ENCODE measurements at places on chromosomes 7 and 10.

- no peak for DNase-seq
Observed at GRCh38 chr10:58755677-58756076, 243.0 kb downstream of the BICC1 start.

- no peak for DNase-seq
Observed at GRCh38 chr10:58400609-58401008, 15.4 kb downstream of the TFAM start.

- DNase-seq = no peak
Observed at GRCh38 chr10:84173501-84173929, at the start of gene GPR15LG. TSS of gene GPR15LG (plus strand) at chr10:84173801. CDS start at chr10:84173852, 51 bp downstream.

GRCh38 chr10:121556918-121557573, 41.2 kb downstream of the FGFR2 start:
- no peak for DNase-seq

GRCh38 chr7:26419198-26419597, 127.5 kb downstream of the SNX10 start:
- no peak for DNase-seq

DNA sequence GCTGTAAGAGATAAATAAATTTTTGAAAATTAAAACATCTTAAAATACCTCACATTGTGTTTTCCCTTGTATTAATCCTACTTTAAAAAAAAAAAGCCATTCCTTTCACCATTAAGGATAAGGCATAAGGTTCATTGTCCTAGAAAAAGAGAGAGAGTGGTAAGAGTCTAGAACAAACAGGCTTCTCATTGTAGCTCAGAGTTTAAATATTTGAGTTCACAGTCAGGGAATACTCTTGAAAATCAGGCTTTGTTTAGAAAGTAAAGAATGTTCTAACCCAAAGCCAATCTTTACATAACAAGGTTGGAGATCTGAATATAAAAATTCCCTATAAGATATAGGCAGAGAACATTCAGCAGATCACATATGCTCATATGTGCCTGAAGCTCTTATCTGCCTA, 40.2 kb upstream of the TES start:
- DNase-seq = no peak

GRCh38 chr10:117541909-117542705, 439 bp upstream of the EMX2 start:
- no peak for DNase-seq

DNA sequence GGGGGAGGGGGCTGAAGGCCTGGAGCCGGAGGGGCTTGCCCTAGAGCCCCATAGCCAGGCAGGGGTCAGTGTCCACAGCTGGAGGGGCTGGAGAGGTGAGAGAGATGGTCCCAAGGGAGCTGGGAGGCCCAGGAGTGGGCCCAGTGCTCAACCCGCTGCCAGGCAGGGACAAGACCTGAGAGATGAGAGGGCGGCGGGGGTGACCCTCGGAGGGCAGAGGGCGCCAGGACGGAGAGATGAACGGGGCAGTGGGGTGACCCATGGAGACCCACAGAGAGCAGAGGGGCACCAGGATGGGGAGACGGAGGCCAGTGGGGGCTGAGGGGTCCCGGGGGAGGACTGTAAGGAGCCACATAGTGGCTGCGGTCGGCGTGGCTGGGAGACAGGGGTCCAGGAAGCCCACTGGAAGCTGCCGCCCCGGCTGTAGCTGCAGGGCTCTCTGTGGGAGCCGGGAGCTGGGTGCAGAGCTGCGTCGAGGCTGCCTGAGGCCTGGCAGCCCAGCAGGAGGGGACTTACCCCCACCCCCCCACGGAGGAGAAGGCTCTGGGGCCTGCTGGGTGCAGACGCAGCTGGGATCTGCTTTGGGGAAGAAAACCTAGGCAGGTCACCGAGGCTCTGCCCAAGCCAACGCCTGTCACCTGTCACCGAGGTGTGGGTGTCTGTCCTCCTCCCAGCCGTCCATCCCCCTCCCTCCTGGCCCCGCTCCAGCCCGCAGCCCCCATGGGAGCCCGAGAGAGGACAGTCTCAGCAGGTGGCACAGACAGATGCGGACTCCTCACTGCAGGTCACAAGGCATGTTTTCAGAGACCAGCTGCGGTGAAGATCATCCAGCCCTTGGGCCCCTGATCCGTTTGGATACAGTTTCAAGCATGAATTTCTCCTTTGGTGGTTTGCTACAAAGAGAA, 25.1 kb downstream of the PWWP2B start:
- DNase-seq = peak; percentile 52

- no peak for DNase-seq
Observed at GRCh38 chr7:32293833-32294232, 196.3 kb downstream of the LSM5 start.

DNA sequence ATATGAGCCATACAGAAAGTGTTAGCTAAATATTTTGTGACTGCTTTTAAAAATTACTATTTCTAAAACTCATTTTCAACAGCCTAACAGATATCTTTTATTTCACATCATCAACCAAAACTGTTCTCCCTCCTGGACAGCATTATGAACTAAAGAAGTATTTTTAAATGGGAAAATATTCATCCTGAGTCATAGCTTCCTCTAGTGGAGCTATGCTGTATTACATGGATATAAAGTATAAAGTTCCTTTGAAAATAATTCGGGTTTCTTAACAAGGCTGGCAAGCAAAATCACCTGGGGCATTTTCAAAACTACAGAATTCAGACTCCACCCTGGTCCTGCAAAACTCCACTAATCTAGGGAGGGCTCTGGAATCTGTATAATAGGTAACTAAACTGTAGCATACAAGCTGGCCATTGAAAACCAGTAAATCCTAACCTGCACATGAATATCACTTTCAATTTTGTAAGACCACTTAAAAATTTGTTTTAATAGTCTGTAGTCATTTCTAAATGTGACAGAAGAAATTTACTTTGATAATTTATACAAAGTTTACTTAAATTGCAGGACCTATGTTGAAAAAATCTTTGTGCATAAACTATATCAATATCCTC, 53.5 kb downstream of the SCIN start:
- DNase-seq = peak; percentile 72

DNA sequence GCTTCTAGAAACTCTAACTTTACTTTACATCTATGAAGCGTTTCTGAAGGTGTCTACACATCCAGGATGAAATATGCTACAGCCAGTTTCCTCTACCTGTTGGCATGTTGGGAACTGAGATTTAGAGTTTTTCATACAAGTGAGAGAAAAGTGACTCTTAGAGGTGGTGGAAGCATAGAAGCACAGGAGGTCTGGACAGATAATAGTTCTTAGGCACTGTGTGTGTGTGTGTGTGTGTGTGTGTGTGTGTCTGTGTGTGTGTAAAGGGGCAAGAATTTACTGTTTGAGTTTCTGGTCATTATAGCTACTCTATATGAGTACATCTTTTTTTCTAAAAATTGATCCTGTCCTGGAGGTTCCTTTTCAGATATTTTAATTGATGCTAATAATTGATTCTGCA, 110.7 kb upstream of the MTPN start:
- DNase-seq = no peak

DNA sequence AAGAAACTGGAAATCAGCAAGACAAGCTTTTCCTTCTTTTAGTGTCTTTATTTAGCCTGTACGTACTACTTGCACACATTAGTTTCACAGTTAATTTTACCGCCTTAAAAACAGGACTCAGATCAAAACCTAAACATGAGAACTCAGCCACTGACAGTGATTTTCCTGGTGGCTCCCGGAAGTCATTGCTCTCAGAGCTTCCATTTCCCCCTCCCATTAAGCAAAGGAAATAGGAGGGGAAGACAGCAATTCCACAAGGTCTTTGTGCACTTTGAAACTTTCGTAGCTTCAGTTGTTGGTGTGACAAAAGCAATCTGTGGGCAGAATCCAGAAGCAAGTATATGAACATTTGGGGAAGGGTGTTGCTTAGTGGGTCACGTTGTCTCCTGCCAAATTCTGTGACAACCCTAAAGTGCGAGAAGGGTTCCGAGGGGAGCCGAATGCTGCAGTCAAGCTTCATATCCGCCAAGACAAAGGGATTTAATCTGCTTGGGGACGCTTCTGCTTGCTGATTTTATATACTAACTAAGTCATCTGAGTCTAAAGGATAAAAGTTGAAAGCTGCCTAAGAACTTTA, 30.4 kb downstream of the FAM53B start:
- no peak for DNase-seq

DNA sequence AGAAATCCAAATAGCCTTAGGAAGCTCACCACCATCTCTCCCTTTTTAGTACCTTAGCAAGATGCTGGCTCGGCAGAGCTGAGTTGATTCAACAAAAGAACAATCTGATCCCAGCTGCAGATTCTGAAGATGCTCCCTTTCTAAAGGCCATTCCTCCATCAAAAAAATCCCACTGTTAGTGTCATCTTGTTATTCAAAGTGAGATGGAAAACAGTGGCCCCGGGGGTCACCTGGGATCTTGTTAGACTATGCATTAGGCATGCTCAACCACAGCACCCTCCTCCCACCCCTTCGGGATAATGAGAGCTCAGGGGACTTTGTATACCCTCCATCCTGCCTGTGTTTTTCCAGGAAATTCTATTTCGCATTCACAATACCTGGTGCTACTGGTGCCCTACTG, 2.4 kb downstream of the NCAPG2 start:
- no peak for DNase-seq

GRCh38 chr7:68429411-68430117, 1168.7 kb upstream of the AUTS2 start:
- DNase-seq = no peak

DNA sequence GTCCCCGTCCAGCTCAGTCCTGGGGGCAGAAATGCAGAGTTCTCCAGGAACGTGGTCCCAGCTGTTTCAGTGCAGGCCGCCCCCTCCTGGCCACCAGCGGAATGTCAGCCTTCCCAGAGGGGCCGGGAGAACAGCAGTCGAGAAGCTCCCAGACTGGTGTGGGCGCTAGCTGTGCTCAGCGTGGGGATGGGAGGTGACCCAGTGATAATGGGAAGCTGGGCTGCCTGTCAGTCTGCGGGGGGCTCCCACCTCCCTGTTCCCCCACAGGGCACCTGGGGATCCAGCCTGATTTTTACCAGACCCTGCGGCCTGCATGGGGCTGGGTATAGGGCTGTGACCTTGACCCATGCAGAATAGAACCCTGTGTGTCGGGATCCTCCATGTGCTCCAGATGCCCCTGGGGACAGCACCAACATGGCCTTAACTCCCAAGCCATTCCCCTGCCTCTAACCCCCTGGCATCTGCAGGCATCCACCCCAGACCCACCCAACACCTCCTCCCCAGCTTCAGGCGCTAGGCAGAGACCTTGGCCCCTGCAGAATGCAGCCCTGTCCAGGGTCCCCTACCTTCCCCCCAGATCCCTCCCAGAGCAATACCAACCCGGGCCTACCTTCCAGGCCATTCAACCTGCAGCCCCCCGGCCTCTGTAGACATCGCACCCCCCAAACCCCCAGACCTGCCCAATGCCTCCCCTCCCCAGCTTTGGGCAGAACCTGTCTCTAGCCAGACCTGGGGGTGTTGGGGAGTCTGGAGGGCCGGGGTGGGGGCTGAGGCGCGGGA, 880 bp upstream of the ELN start:
- no peak for DNase-seq

DNA sequence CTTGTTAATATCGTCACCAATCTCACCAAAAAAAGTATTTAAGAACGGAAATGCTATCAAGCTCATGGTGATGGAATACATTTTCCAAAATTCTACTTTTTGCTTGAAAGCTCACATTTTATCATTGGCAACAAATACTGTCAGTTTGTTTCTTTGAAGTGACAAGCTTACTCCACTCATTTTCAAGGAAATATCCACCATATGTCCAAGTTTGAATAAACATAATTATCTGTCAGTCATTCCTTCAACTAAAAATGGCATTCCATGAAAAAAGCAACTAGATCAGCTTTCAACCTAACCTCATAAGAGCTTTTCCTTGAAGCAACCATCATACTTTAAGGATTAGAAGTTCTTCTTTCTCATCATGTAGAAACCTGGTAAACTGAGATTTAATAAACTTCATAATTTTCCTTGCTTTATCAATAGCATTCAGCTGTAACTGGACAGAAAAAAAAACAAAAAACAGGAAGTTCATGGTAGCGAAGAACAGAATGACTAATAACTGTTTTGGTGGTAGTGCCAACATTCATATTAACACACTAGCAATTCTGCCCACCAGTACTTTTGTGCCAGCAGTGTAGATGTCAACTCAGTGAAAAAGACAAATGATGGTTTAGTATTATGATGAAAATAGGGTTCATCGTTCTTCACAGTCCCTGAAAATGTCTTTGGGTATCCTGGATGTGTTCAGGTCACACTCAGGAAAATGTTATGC, 764.9 kb downstream of the GRM8 start:
- no peak for DNase-seq

DNA sequence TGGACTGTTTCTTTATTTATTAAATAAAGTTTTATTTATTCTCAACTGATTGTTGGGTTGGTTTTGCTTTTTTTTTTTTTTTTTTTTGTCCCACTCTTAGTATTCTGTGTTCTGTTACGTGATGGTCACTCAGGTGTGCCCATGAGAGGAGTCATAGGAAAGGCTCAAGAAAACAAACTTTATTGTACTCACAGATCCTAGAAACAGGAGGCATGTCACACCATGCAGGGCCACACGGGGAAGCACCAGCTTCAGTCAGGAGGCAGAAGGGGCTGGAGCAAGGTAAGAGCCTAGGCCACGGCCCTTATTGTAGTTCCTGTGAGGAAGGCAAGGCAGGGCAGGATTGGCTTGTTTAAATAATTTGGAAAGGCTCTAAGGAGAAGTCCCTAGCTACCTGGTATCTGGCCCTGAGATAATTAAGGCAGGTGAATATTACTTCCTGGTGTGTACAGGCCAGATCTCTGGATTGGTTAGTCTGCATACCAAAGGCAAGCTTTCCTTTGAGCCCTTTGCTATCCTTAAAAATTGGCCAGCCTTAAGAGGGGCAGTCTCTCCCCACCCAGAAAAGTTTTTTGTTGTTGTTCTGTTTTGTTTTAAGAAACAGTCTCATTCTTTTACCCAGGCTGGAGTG, 8.3 kb downstream of the ATOH7 start:
- no peak for DNase-seq

GRCh38 chr7:105352901-105353668, 35.6 kb downstream of the SRPK2 start:
- no peak for DNase-seq

Measured in SHP77 treated with DMSO at 0.1 percent for 48 hours (cell line).